ENCODE measurements at places on chromosomes 6 and 20.

DNA sequence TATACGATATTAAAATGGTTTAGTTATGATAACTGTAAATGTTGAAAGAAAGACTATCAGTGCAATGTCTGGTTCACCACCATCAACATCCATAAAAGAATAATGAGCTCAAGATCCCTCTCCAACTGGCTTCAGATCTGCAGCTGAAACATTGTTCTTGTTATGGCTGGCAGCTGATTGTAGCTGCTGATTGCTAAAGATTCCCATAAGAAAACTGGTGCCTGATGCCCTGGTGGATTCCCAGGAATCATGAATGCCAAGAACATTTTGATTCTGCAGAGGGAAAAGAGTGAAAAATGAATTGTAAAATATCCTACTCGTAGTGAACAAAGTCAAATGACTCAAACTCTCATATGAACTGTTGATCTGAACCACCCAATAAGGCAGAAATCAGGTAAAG lies 1160.2 kb downstream of the EPHA7 start:
- DNase-seq = no peak

- peak; percentile 73 for DNase-seq
These were observed 104.9 kb downstream of the RPS12 start for GRCh38 chr6:132919045-132919860.

- no peak for DNase-seq
These were observed 90.2 kb upstream of the SULF2 start for GRCh38 chr20:47875297-47876025.

- DNase-seq = no peak
These were observed 123.7 kb upstream of the MLIP start for GRCh38 chr6:53987522-53987888.

GRCh38 chr6:161568885-161569456 lies 295.1 kb upstream of the AGPAT4 start:
- no peak for DNase-seq

DNA sequence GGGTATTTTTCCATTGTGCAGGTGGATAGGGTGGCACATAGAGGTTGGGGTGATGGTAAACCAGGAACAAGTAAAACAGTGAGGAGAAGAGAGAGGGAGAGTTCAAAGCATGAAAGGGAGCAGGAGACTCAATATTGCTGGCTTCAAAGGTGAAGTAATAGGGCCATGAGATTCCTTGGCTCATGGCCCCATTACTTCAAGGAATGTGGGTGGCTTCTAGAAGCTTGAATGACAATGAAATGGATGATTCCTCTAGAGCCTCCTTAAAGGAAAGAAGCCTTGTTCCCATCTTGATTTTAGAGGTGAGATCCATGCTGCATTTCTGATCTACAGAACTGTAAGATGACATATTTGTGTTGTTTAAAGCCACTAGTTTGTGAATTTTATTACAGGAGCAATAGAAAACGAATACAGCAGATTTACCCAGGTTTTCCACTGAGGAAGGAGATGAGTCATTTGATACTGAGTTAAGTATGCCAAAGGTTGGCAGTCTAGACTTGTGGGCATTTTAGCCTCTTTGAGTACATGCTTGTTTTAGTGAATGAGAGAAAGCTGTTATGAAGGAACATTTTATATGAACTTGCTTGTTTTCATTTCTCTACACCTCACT lies 110.4 kb downstream of the PLCB4 start:
- no peak for DNase-seq

DNA sequence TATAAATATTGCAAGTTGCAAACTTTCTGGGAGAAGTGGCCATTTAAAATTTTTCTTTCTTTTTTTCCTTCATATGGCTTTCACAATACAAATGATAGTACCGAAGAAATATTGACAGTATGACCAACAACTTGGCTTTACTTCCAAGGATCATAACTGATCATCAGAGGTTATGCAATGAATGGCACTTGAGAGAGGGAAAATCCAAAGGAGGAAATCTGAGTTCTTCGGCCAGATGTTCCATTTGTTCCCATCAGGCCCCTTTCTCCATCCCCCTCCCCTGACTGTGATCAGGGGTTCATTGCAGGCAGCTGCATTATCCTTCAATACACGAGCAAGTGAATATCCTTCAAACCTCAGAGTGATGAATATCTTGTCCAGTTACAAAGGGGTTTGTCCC lies 130.0 kb upstream of the UST start:
- no peak for DNase-seq

- peak; percentile 2 for DNase-seq
These were observed 111.0 kb upstream of the TFAP2D start for GRCh38 chr6:50602292-50602691.

DNA sequence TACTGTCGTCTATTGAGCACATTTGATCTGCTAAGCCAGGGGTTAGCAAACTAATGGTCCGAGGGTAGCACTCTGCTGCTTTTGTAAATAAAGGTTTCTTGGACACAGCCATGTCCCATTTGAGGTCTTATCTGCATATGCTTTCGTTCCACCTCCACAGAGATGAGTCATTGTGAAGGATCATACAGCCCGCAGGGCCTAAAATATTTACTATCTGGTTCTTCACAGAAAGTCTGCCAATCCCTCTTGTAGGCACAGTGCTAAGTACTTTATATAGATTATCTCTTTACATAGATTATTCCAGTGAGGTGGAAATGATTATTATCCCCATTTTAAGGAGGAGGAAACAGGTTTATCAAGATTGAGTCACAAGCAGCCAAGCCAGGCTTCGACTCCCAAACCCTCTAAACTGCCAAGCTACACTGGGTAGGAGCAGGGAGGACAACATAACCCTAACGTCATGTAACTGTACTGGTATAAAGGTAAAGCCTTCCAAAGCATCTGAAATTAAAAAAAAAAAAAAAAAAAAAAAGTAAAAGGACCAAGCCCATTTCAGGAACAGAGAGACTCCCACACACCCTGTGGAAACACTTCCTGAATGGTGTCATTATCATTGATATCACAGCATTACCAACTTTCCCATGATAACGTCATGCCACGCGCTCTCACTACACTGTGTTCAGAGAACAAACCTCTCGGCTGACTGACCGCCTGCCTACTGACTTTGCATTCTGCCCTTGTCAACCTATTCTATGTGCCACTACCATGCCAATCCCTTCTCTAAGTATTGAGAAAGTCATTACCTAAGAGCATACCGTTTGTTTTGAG lies 101.0 kb downstream of the KIF16B start:
- no peak for DNase-seq

DNA sequence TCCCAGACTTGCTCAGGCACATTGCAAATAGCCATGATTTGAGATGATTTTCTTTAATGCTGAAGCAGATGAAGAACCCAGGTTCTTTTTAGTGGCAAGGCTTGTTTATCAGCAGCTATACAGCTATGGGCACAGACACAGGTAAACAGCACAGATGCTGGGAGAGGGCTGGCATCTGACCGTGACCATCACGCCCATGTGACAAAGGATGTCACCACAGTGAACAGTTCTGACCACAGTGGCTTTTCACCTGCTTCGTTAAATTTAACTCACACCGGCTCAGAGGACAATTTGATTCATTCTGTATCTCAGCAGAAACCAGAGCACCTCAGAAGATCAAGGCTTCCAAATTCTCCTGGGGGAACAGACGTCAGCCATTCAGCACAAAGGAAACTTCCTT lies 142.6 kb downstream of the CDH26 start:
- no peak for DNase-seq

GRCh38 chr6:56255349-56255748 lies 8.0 kb upstream of the COL21A1 start:
- DNase-seq = no peak

- no peak for DNase-seq
These were observed 31.1 kb upstream of the SLC35A1 start for GRCh38 chr6:87441711-87442110.

GRCh38 chr6:26501482-26501986 lies 1.4 kb downstream of the BTN1A1 start:
- DNase-seq = no peak

DNA sequence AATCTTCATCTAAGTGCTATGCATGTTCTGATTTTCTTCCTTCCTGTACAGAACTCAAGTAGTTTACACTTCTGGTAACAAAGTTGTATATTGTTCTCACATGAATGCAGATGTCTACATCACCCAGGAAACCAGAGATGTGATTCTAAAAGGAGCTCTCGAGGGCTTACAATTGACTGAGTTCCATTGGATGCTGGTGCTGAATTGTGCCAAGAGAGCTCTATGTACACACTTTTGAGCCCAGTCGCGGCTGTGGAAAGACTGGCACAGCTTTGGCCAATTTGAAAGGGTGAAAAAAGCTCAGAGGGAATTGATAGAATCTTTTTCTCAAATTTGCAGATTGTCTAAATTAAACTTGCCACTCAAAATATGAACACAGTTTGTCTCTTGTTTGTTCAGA lies 340.7 kb downstream of the LMBRD1 start:
- DNase-seq = no peak

- no peak for DNase-seq
These were observed 34.6 kb upstream of the LAMA2 start for GRCh38 chr6:128848212-128848935.

DNA sequence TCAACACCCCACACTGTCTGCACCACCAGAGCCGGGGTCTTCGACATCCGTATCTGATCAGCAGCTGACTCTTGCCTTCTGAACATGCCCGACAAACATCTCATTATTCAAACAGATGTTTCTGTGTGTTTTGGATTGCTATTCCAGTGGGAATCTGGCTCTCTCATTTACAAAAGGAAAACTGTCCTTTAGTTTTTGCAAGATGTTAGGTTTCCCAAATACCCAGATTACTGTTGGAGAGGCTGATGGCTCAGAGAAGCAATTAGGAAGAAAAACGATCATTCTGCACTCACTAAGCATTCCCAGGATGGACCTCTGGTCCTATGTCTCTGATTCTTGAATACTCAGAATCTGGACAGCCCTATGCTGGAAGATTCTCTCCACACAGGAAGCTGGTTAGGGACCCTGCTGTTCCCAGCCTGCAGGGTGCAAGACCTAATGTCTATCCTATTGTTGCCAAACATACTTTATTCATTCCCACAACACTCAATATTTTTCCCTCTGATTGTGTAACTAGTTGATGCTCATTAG lies 532.9 kb downstream of the CDH26 start:
- DNase-seq = no peak

GRCh38 chr6:35061102-35061615 lies 80.0 kb downstream of the TCP11 start:
- DNase-seq = no peak

- DNase-seq = peak; percentile 30
These were observed 129.2 kb downstream of the TBX18 start for GRCh38 chr6:84635081-84635761.
